ENCODE measurements at places on chromosomes 3 and 15.
A peak's percentile ranks its signal among the peaks of the same experiment; 100 is the strongest.

- peak; percentile 88 for DNase-seq
These were observed 44.6 kb downstream of the EOMES start for GRCh38 chr3:27677565-27677964.

DNA sequence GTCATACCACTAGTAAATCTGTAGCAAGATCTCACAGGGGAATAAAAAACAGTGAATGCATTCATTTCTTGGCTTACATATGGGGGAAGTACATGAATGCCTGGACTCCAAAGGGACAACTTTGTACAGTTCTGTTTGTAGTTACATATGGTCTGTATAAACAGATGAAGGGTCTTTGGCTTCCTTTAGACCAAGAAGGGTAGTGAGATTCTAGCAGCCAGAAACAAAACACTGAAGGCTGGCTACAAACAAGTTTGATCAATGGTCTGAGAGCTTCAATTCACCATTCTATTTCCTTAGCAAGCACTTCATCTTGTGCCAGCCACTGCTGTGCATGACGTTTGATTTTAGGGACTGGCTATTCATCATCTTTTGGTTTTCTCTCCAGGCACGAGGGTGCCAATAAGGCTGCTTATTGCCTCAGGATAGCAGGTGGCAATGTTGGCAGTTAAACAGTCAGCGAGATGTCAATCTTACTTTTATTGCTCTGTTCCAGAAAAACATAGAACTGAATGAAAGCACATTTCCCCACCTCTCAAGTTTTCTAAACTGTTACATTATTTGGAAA, 313.7 kb upstream of the COL8A1 start:
- DNase-seq: no peak

DNA sequence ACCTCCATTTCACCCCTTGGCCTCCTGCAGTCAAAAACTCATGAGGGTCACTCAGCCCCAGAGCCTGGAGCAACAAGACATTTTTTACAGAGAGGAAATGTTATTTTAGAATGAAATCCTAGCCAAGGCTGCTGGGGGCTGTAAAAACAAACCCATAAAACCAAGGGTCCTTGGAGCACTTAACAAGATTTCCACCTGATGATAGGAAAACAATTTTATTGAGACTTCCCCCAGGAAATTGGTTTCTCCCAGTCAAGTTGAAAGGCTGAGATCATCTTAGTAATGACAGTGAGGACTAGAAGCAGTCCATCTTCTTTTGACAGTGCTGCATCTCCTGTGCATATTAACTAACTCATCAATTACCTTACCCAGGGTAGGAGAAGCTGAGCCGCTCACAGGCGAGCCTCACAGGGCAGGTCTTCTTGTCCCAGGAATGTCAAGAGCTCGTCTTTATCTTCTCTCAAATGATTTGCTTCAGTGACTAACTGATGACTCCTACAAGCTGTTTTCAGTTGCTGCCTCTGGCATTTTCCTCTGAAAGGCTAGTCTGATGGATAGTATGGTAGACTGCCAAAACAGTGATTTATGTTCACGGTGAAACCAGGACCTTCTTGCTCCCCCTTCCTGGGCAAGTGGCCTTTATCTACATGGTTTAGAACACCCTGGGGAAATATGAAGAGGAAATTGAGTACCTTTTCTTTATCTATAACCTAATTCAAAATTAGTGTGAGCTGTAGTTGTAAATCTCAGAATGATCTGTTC, 34.6 kb upstream of the AEN start:
- no peak for DNase-seq

DNA sequence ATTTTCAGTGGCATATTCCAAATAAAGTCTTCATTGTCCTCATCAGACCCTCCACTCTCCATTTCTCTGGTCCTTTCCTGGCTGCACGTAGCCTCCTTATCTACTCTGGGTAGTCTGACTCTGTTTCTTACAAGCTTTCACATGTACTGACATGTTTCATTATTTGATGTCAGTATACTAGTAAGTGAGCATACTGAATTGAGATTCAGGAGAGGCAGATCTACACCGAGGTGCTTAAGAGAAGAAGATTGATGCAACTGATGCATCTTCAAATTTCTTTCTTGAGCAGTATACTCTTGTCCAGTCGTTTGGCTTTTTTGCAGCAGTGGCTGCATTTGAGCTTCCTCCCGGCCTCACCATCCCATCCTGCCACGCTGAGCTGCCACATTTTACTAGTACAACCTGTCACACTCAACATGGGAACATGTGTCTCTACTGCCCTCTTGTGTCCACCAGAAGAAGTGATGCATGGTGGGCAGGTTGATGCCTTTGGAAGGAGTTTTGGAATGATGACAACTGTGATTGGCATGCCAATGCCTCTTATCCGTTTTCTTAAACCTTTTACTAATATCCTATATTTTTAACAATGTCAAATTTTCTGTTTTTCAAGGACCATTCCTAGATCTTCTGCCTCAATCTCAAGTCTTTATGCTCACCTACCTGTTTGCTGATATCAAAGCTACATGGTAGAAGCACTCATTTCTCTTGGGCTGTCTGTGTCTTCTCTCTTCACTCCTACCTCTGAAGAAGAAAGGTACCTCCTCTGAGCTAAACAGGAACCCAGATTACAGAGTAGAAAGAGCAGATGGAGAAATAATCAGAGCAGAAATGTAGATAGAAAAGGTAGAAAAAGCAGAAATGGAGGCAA, 38.7 kb downstream of the GUCA1C start:
- no peak for DNase-seq

- DNase-seq: no peak
These were observed 15.5 kb downstream of the STIMATE start for GRCh38 chr3:52881871-52882270.

Data from BJ (cell line).